ENCODE measurements at places on chromosomes 13 and 19.

DNA sequence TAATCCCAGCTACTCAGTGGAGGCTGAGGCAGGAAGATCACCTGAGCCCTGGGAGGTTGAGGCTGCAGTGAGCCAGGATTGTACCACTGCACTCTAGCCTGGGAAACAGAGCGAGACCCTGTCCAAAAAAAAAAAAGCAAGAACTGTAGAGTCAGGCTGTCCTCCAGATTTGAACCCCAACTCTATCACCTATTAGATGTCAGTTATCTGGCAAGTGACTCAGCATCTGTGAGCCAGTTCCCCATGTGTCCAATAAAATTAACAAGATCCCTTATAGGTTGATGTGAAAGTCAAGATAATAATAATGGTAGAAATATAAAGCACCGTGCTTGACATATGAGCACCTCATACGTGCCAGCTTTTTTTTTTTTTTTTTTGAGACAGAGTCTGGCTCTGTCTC, 22.0 kb downstream of the GP6 start:
- DNase-seq = no peak

DNA sequence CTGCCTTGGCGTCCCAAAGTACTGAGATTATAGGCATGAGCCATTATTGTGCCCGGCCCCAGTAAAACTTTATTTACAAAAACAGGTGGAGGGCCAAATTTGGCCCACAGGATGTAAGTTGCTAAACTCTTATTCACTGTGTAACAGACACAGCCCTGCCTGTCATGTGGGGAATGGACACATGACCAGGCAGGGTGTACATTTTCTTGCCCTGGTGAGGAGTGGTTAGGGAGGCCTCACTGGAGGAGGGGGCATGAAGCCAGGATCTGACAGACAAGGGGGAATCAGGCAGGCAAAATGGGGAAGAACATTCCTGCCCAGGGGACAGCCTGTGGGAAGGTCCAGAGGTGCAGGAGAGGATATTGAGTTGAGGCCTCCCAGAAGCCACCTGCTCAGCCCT, 7.4 kb upstream of the PGLS start:
- no peak for DNase-seq

- DNase-seq = no peak
These were observed 10.1 kb downstream of the FAM98C start for GRCh38 chr19:38412961-38413360.

DNA sequence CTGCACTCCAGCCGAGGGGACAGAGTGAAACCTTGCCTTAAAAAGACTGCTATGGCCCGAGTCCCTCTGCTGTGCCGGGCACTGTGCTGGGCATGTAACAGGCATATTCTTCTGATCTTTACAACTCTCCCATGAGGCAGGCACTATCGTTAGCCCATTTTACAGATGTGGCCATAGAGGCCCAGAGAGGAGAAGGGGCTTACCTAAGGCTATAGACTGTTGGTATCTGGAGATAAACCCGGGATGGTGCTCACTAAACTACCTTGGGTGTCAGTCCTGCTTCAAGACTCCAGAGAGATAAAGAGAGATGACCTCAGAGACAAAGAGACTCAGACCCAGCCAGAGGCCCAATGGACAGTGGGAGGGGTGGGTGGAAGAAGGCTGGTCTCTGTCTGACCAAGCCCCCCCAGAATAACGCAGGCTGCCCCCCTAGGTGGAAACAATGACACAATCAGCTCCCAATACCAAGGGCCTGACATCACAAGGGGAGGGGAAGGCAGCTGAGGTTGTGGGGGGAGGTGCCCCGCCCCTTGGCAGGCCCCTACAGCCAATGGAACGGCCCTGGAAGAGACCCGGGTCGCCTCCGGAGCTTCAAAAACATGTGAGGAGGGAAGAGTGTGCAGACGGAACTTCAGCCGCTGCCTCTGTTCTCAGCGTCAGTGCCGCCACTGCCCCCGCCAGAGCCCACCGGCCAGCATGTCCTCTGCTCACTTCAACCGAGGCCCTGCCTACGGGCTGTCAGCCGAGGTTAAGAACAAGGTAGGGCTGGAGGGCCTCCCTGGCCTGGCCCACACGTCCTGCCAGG, at the start of gene CNN1:
Gene CNN1, plus strand, starts transcription at position 620 of the 805 bp plus-strand sequence. Its CDS starts 77 bp downstream, at position 697.
- DNase-seq = no peak

DNA sequence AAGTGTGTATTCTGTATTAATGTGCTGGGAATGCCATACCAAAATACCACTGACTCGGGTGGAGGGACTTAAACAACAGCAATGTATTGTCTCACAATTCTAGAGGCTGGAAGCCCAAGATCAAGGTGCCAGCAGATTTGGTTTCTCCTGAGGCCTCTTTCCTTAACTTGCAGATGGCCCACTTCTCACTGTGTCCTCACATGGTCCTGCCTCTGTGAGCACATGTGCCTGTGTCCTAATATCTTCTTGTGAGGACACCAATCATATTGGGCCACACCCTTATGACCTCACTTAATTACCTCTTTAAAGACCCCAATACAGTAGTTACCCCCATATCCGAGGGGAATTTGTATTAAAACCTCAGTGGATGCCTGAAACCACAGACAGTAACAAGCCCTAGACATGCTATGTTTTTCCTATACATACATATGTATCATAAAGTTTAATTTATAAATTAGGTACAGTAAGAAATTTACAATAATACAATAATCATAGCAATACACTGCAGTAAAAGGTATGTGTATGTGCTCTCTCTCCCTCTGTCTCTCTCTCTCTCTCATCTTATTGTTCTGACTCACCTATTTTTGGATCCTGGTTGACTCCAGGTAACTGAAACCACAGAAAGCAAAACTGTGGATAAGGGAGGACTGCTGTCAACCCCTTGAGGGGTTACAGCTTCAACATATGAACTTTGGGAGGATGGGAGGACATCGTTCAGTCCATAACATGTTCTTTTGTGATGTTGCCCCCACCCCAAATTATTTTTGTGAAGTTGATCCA, 174.3 kb downstream of the IRS2 start:
- DNase-seq = no peak

DNA sequence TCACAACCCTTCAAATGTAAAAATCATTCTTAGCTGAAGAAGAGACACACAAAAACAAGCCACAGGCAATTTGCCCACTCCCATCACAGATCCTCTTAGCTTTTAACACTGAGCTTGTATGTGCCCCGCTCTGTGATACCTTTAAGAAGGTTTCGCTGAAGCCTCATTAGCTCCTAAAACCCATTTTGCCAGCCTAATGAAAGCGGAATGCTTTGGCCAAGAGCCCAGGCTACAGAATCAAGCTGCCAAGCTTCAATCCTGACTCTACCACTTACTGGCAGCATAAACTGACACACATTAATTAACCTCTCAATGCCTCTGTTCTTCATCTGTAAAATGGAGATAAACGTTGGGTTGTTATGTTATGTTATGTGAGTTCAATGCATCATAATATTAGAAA, 10.5 kb downstream of the ZNF112 start:
- DNase-seq = peak; percentile 7

DNA sequence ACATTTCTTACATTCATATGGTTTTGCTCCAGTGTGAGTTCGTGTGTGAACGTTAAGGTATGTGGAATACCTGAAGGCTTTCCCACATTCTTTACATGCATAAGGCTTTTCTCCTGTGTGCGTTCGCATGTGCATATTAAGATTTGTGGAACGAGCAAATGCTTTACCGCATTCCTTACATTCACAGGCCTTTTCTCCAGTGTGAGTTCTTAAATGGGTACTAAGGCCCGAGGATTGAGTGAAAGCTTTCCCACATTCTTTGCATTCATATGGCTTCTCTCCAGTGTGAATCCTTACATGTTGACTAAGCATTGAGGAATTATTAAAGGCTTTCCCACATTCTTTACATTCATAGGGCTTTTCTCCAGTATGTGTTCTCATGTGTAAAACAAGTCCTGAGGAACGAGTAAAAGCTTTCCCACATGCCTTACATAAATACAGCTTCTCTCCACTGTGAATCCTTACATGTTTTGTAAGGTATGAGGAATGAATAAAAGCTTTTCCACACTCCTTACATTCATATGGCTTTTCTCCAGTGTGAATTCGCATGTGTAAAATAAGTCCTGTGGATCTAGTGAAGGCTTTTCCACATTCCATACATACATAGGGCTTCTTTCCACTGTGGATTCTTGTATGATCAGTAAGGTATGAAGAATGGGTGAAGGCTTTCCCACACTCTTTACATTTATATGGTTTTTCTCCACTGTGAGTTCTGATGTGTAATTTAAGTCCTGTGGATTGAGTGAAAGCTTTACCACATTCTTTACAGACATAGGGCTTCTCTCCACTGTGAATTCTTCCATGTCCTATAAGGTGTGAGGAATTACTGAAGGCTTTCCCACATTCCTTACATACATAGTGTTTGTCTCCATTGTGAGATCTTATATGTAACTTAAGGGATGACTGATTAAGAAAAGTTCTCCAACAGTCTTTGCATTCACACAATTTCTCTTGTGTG, 10.7 kb downstream of the ZNF846 start:
- DNase-seq = no peak

DNA sequence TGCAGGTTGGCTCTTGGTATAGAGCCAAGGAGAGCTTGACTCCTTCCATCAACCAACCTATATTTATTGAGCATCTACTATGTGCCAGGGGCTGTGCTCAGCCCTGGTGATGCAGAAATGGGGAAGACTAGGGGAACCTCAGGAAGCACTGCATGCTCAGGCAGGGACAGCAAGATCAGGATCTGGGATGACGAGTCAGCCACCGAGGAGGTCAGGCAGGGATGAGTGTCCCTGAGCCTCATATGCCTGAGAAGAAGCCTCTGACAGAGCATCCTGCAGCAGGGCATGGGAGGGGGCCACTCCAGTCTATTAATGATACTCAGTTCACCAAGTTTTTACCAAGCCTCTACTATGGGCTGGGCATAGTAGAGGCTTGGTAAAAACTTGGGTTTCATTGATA, 158.1 kb downstream of the KATNAL1 start:
- no peak for DNase-seq

- DNase-seq = no peak
These were observed 33.1 kb downstream of the DHRS12 start for GRCh38 chr13:51770681-51771417.

GRCh38 chr13:97945342-97945741, 8.1 kb upstream of the IPO5 start:
- no peak for DNase-seq

DNA sequence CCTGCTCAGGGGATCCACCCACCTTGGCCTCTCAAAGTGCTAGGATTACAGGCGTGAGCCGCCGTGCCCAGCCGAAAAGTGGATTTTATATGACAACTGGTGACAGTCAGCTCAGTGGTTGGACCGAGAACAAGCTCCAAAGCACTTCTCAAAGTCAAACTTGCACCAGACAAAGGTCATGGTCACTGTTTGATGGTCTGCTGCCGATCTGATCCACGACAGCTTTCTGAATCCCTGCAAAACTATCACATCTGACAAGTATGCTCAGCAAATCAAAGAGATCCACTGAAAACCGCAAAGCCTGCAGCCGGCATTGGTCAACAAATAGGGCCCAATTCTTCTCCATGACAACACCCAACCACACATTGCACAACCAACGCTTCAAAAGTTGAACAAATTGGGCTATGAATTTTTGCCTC, 21.6 kb upstream of the NAA16 start:
- no peak for DNase-seq

- no peak for DNase-seq
These were observed 108.5 kb upstream of the C1QTNF9B start for GRCh38 chr13:24005755-24006281.

DNA sequence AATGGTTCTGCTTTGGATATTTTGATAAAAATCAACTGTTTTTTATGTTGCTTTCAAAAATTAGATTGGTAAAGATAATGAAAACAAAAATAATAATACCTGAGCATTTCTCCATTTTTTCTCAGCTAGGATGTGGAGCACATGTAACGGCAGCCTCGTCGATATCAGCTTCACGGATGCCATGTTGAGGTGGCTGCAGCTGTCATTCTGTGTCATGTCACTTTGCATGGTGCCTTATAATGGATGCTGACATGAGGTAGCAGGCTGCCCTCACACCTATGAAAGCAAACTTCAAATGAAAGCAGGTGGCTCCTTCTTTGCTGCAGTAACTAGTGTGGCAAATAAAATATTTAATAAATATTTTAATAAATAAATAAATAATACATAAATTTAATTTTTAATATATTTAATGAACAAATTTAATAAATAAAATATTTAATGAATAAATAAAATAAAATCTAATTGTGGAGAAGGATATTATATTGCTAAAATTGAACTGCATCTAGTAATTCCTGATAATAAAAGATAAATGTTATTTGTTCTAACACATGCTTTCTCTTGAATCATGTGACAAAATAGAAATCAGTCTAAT, 955.7 kb upstream of the SLC10A2 start:
- DNase-seq = no peak

- no peak for DNase-seq
These were observed 142.2 kb downstream of the SIPA1L3 start for GRCh38 chr19:38049105-38049649.

GRCh38 chr19:23203841-23204344, 46.3 kb downstream of the ZNF724 start:
- peak; percentile 4 for DNase-seq

DNA sequence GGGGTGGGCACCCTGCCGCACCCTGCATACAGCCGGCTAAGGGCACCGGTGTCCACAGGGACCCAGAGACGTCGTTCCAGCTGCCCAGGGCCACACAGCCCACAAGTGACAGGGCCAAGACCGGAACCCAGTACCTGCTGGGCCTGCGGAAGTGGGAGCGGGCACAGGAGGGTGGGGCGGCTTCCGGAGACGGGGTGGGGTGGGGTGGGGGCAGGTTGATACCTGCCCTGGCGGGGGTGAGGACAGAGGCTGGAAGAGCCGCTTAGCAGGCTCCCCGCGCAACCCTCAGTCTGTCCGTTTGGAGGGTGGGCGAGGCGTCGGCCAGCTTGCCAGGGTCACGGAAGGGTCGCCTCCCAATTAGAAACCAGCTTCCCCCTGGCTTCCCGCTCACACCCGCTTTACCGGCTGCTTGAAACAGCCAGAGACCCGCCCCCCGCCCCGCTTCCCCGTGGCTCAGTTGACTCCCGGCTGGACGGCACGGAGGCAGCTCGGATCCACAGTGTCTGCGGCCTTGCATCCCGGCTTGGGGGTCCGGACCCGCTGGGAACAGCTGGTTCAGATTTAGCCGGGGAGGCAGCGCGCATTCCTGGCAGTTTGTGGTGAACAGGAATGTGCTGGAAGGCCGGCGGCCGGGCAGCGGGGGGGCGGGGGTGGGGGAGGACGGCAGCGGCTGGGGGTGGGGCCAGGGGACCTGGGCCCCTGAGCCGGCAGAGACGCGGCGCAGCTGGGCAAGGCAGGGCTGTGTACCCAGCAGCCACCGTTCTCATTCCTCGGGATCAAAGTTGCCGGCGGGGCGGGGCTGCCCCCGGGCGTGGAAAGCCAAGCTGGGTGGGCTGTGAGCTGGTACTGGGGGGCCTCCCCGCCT, 1.9 kb downstream of the CNN2 start:
- DNase-seq = no peak

DNA sequence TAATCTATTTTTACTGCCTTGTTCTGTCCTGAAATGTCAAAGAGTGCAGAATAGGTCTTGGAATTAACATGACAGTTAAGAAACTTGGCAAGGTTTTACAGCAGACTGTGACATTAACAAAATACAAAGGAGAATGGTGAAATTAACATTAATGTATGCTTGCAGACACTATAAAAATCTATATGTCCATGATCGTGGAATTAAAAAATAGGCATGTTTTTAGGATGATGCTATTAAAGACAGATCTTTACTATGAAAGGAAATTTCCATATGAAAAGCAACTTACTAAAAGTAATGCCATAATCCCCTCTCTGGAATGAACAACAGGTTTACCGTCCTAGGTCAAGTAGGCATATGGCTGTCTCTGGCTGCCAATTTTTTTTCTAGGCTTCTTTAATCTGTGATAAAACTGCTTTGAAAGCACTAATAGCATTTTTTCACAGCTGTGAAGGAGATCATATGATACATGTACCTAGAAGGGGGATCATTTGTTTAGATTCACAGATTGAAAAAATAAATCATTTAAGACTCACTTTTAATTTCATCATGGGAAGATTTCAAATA, 291.5 kb downstream of the ZNF536 start:
- DNase-seq = no peak
